ENCODE measurements at places on chromosomes 2 and 18.

DNA sequence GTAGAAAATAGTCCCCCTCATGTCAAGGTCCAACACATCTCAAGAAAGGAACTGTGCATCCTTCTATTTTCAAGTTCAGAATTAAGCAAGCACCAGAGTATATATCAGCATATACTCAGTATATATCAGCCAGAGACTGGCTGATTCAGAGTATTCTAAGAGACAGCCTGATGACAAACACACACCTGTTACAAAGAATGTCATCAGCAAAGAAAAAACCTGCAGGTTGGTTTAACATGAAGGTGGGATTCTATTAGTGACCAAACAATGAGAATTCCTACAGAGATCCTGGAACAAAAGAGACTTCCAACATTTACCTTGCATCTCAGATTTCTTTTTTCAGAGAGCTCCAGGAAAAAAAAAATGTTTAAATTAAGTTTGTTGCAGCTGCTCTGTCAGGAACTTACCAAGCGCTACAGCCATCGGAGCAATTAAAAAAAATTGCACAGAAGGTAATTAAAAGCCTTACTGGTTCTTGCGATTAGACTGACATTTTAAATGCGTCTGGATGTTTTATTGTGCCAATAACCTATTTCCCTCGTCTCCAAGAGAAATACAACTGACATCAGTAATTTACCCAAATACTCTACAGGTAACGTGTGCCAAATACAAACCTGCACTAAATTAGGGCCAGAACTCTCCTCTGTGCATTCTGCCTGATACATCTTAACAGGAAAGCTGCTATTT lies 218.1 kb downstream of the HNMT start:
- DNase-seq, result no peak

DNA sequence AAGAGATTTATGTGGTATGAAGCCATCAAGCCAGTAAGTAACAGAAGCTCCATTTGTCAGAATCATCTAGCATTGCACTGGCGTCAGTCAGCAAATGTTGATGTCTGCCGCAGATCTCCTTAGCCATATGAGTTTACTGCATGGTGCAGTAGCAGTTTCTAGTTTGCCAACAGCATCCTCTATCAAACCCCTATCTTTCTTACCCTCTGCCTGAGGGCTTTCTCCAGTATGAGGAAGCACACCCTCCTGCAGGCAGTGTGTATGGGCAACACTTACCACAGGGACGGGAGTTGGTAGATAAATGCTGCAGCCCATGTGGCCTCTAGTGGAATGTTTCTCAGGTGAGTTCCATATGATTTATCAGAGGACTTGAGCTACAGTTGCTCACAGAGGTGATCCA lies 63.7 kb downstream of the EFEMP1 start:
- no peak for DNase-seq

- DNase-seq, result no peak
These were observed 11.1 kb upstream of the INO80C start for GRCh38 chr18:35508746-35509338.

DNA sequence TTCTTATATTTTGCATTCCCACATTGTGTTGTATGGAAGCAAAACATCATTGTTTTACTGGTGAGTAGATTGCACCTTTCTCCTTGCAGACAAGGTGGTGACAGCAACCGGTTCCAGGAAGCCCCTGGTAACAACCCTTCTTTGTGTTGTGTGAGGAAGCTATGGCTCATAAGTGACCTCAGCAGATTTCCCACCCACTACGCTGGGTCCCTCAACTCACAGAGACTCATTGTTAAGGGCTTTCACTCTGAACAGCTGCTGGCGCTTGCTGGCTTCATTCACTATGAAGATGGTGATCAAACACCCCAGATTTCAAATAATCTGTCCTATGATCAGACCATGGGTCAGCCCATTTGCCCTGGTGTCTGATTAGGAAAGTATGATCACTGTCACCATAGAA lies 53.4 kb downstream of the WIPF1 start:
- no peak for DNase-seq

DNA sequence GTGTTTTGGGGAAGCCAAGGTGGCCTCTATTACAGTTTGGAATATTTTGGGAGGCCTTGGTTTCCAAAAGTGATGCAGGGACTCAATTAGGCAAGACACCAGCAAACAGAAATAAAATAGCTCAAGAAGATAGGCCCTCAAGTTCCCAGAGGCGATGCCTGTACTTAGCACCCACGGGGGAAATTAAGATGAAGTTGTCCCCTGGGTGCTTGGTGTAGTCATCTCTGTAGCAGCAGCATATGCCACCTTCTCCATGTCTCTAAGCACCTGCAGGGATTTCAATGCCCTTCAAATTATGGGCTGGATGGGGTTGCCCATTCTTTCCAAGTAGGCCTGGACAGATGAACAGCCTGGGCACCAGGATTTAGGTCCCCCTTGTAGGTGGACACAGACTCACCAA lies 185.0 kb downstream of the CTIF start:
- no peak for DNase-seq

DNA sequence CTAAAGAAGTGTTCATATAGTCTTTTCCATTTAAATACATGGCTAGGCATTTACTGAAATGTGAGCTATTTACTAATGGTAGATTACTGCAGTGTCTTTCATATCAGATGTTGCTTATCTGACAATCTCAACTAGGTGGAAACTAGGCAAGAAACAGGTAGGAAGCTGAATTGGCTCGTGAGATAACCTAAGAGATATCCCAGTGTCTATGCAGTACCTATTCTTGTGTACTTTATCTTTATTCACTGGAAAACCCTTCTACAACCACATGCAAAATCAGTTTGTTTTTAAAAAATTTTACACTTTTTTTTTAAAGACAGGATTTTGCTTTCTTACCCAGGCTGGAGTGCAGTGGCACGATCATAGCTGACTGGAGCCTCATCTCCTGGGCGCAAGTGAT lies 63.8 kb downstream of the PLCL1 start:
- no peak for DNase-seq

- DNase-seq, result no peak
These were observed 65.7 kb downstream of the LRP1B start for GRCh38 chr2:142065156-142065555.

DNA sequence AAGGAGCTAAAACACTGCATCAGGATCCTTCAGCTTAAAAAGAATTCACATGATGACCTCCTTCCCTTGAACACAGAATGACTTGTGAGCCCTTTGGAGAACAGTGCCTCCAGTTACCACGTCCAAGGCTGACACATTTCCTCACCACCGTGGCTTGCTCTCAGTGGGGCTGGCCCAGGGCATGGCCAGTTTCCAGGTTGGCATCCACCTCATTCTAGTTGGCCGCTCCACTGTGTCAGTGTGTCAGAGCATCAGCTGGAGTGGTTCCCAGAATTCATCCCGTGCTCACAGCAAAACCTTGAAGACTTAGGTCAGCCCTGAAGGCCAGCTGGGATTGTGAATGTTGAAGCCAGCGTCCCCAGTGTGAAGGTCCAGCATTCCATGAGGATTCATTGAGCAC lies 158.5 kb downstream of the INSIG2 start:
- DNase-seq, result no peak

- no peak for DNase-seq
These were observed 289.7 kb downstream of the DYSF start for GRCh38 chr2:71742953-71743601.

GRCh38 chr2:8433390-8433789 lies 248.5 kb upstream of the ID2 start:
- no peak for DNase-seq

DNA sequence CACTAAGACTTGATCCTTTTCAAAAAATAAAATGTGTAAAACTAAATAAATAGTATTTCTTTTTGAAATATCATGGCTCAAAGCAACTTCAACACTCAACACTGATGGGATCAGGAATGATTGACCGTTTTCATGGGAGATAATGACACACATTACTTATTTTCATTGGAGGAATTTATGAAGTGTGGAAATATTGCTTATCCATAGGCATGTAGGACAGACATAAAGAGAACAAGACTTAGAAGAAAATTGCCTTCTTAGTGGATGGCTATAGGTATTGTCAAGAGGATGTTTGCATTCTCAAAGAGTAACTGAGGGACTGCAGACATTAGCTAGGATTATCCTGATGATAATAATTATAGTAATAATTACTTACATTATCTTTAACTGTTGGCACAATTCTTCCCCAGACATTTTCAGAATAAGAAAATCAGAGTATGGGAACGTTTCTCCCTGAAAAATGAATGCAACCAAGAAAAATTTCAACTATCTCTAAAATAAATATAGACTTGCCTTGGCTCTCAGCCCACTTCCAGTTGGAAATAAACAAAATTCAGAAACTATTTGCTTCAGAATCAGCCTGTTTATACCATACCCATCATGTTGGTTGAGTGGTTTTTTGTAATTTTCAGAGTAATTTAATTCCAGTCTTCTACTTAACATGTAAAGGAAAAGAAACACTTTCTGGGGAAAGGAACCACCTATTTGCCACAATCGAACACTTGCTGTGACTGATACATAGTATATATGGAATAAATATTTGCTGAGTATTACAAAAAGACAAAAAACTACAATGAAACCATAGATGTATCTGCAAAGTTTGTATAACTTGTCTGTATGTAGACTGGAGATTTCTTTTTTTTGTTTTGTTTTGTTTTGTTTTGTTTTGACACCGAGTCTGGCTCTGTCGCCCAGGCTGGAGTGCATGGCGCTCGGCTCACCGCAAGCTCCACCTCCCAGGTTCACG lies 165.7 kb downstream of the TMX3 start:
- DNase-seq, result no peak

GRCh38 chr2:217244815-217245214 lies 385.0 kb upstream of the TNP1 start:
- no peak for DNase-seq

GRCh38 chr2:130759906-130760753 lies 4.8 kb downstream of the AMER3 start:
- no peak for DNase-seq

- DNase-seq, result no peak
These were observed 86.6 kb downstream of the ASB1 start for GRCh38 chr2:238513346-238513745.

- no peak for DNase-seq
These were observed 68.2 kb upstream of the MC2R start for GRCh38 chr18:13983506-13983905.

DNA sequence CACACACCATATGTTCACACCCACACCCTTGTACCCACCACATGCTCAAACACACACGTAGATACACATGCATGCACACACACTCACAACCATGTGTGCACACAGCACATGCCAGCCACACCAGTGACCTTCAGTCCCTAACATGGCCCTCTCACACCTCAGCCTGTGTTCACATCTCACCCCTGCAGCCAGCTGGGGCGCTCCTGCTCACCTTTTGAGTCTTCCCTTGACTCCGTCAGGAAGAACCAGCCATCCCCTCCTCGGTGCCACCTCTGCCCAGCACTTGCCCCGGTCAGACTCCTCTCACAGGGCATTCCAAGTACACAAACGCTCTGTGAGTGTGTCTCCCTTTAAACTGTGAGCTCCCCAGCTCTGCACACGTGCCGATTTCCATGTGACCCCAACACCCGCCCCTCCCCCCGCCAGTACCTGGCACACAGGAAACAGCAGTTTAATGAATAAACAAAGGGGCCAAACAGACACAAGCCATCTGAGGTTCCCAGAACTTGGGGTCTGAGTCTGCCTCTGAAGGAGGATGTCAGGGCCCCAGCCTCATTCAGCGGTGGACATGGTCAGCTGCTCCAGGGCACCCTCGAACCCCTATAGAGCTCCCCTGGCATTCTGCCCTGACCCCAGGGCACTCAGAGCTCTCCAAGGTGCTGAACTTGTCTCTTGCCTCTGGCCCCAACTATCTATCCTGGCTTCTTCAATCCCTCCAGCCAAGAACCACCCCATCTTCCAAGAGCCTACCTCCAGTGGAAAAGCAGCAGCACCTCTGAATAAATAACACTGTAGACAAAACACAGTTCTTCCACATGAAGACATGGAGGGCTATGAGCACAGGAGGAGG lies 252.9 kb downstream of the ATAD2B start:
- no peak for DNase-seq

GRCh38 chr2:131063501-131064283 lies 29.6 kb downstream of the FAM168B start:
- DNase-seq, result no peak

DNA sequence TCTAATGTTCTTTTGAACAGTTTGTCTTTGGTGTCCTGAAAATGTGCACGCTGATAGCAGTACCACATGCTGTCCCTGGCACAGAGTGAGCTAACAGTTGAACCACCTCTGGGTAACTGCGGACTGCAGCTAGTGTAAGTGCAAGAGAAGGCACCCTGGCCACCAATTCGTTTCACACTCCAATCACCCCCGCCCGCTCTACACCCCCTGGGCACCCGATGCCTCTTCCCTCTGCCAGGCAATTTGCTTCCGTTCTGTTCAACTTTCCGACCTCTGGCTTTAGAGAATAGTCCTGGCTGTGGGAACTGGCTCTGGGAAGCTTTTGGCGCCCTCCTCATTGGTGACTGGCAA lies 1.4 kb downstream of the DOCK10 start:
- no peak for DNase-seq

DNA sequence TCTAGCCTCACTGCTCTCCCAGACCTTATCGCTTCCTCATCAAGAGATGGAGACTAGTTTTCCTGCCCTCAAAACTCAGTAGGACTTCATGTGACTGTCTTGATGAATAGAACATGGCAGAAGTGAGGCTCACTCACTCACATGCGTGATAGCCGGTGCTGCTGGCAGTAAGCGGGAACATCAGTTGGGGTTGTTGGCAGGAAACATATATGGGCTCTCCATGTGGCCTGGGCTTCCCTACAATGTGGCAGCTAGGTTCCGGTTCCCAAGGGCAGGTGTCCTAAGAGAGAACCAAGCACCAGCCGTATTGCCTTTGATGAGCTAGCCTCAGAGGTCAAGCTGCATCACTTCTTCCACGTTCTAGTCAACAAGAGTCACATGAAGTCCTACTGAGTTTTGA lies 15.2 kb upstream of the FAHD2A start:
- no peak for DNase-seq

DNA sequence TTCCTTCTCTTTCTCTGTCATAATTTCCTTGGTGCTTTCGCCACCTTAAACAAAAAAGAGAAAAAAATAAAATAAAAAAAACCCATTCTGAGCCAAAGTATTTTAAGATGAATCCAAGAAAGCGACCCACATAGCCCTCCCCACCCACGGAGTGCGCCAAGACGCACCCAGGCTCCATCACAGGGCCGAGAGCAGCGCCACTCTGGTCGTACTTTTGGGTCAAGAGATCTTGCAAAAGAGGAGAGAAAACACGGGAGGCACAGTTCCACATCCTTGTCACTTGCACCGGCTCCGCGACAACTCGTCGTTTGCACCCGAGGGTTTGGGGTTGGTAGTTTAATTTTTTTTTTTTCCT lies 1.8 kb upstream of the SP9 start:
- DNase-seq, result no peak
